ENCODE measurements at places on chromosomes 2 and 18.

GRCh38 chr2:99959261-99960014 lies 183.0 kb downstream of the AFF3 start:
- DNase-seq: no peak

DNA sequence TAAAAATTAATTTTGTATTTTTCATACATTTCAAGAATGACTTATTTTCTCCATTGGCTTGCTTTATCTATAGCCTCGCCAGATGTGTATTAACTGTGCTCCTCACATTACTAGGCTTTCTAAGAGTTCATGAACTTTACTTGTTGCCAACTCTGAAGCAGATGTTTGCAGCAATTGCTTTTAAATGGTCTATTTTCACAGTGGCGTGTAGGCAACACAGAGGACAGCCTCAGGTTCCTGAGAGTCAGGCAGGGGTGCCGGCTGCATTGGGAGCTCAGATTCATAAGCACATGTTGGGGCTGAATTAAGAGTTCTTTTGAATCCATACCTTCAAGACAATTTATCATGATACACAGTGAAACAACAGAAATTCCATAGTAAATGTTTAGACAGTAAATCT lies 179.2 kb upstream of the PXDN start:
- DNase-seq: no peak

- DNase-seq: no peak
These were observed 253.5 kb upstream of the NT5C1B start for GRCh38 chr2:18842836-18843235.

GRCh38 chr2:122063716-122064115 lies 308.3 kb downstream of the TSN start:
- DNase-seq: no peak

GRCh38 chr2:151157000-151157735 lies 104.5 kb downstream of the RBM43 start:
- no peak for DNase-seq

DNA sequence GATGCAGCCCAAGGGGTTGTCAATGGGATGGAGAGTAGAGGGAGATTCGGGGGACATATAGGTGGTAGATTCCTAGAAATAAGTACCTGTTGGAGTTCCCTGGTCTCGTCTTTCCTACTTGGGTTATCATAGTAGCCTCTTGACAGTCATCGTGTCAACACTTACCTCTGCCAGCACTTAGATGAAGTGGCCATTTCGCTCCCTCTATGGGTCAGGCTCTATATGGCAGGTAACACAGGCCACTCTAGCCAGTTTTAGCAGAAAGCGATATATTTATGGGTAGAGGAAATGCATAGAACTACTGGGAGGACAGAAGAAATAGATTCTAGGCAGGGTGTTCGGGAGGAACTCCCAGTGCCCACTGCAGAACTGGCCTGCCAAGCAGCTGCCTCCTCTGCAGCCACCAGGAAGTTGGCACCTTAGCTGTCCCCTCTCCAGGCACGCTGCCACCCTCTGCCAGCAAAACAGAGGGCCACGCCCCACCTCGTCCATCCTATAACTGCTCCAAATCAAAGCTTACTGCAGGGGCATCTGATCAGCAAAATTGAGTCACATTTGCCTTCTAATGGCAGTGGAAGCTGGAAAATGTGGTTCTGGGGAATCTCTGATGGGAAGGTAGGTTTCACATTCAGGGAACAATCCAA lies 181.3 kb downstream of the INSIG2 start:
- no peak for DNase-seq

DNA sequence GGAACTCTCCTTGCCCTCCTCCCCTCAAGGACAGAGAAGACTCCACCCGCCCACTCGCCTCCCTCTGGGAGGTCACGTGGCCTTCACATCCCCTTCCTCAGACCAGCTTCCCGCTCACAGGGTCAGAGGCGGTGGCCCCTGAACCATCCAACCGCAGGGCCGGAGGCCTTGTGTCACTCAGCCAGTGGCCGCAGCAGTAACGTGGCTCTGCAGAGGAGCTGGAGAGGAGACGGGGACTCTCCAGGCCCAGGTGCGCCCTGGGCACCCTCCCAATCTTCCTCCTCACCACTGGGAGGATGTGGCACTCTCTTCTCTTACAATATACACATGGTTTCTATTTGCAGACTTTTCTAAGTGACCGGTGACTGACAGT lies 161.7 kb downstream of the TWIST2 start:
- DNase-seq: no peak

DNA sequence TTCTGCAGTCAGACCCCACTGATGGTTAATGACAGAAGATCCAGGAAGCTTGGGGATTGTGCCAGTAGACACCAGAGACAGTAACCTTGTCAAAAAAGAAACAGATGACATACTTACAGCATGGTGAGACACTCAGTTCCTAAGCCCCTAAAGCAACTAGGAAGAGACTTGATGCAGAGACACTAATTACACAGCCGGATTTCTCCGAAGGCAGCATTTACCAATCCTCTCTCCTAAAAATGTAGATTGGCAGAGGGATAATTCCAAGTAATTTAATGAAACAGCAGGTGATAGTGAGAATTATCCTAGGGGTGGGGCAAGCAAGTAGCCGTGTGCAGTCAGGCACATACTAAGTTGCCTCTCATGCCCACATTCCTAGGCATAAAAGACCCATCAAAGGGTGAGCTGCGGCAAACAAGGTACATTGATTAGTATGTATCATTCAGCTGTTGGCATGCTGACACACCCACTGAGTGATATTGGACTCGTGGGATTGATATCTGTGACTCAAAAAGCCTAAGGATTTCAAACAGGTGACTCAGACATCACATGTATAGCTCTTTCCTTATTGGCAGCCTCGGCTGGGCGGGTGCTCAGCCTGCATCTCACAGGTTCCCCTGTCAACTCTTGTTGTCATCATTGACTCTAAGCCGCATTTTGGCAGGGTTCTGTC lies 296.7 kb upstream of the ATP5MC3 start:
- DNase-seq: no peak

All from stimulated activated CD8-positive, alpha-beta memory T cell treated with anti-CD3 and anti-CD28 coated beads, Interleukin-12 subunit alpha, Interleukin-12 subunit beta, amount 100 ng/mL, for 4 hours (primary cell).